ENCODE measurements at places on chromosomes 6 and 20.

GRCh38 chr6:33877982-33878535 lies 74.3 kb upstream of the MLN start:
- no peak for DNase-seq

- no peak for DNase-seq
Measured at GRCh38 chr6:132804251-132804650, 5.8 kb upstream of the SLC18B1 start.

DNA sequence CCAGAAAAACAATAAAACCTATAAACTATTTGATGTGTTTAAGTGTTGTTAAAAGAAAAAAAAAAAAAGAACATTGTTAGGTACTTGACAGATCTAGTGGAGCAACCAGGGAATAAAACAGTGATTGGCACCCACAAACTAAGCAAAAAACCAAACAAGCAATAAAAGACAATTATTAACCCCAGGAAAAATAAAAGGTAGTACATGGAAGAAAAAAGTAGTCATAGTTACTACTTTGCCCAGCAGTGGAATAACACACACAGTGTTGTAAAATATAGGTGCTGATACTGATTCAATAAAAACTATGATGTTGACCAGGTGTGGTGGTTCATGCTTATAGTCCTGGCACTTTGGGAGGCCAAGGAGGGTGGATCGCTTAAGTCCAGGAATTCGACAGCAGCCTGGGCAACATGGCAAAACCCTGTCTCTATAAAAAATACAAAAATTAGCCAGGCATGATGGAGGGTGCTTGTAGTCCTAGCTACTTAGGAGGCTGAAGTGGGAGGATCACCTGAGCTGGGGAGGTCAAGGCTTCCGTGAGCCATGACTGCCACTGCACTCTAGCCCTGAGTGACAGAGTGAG lies 43.9 kb downstream of the PIGU start:
- DNase-seq, result no peak

GRCh38 chr6:148747471-148748165 lies 788 bp downstream of the UST start:
- no peak for DNase-seq

DNA sequence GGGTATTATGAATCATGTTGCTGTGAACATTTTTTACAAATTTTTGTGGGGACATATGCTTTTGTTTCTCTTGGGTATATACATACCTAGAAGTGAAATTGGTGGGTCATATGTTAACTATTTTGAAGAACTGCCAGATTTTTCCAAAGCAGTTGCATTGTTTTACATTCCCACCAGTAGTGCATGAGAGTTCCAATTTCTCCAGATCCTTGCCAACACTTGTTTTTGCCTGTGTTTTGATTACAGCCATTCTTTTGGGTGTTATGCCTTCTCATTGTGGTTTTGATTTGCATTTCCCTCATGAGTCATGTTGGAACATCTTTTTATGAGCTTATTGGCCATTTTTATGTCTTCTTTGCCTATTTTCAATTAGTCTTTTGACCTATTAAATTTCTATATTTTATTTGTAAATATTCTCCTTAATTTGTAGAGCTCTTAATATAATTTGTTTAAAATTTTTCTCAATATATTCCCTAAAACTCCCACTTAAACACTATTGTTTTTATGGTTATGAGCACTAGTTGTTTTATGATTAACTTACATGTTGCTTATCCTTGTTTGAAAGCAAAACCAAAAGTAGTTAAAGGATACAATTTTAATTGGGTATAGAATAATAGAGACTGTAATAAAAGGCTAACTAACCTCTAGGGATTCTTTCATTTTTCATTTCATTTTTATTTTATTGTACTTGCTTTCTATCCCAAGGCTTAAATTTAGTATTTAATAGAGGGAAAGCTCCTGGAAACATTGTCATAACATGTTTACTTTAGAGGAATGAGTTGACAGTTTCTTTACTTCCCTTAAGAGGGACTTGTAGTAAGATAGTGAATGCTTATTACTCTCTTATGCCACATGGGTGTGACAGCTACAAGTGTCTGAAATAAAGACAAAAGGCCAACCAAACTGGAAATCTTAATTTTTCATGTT lies 5.5 kb downstream of the UBR2 start:
- DNase-seq, result no peak

DNA sequence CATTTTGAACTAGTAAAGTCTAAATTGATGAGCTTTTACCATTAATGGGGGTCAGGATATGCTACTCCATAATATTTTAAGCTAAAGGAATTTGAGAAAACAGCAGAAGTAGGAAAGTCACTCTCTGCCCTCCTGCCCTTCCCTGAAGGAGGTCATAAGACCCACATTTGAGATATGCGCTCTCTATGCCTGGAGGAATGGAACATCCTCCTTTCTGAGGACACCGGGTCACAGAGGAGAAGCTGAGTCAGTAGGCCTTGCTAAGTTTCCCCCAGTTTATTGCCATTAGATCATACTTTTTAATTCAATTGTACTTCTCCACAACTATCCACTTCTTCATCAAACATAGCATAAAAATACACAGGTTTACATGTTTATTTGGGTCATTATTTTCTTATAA lies 40.3 kb downstream of the AKAP7 start:
- DNase-seq, result no peak

- DNase-seq, result no peak
Measured at GRCh38 chr6:33424855-33425667, 5.2 kb downstream of the SYNGAP1 start.

DNA sequence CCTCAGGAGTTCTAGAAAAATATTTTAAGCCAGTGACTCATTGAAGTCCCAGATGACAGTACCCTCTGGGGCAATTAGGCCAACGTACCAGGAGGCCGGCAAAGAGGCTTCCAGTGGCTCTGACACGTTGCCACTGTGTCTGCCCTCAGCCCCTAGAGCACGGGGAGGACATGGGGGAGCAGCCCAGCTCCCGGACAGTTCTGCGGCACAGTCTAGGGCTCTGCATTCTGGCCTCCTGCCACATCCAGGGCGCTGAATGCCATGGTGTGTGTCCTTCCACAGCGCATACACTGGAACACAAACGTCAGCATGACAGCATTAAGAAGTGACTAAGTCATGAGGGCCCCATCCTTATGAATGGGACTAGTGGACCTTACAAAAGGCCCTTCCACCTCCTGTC lies 156.2 kb downstream of the RNASET2 start:
- no peak for DNase-seq

GRCh38 chr6:46645265-46645664 lies 7.4 kb downstream of the CYP39A1 start:
- DNase-seq, result no peak

DNA sequence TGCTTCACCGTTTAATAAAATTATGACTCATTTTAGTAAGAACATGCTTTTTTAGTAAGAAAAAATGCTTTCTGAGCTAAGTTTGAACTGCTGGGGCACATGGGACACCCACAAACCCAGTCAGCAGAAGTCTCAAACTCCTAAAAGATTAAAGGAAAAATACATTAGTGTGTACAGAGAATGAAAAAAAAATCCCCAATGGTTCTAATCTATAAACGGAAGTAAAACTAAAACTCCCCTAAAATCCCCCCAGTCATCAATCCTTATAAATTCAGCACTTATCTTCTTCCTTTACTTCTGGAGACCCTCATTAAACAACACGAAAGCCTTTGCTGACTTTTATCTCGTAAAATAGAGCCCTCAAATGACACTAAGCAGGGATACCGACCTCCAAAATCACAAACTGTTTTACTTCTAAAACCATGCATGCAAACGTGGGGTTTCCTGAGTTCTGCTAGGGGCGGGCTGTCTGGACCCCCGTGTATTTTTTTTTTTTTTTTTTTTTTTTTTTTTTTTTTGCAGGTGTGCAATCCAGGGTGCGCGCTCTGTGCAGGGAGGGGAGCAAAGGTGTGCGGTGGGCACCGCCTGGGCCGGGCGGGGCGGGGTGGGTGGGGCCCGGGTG lies 1.1 kb upstream of the MYB start:
- DNase-seq, result no peak

DNA sequence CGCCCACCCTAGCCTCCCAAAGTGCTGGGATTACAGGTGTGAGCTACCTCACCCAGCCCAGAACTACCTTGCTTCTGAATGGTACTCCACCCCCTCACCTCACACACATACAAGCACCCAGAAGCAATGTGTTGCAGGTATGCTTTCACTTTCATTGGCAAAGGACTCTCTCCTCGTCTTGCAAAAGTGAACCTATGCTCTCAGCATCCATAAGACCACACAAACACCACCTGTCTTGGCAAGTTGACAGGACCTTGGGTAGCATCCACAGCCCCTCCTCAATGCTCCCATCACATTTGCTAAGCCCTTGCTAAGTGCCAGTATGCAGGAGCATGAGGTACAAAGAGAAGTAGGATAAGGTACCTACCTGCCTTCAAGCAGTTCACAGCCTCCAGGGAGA lies 3.7 kb downstream of the KIF13A start:
- DNase-seq, result no peak

- DNase-seq, result no peak
Measured at GRCh38 chr6:72977114-72977513, 248.2 kb downstream of the KHDC1L start.

GRCh38 chr6:117389227-117390057 lies 36.3 kb downstream of the ROS1 start:
- DNase-seq, result no peak

- DNase-seq, result peak; percentile 3
Measured at GRCh38 chr20:63977739-63978276, 1.6 kb downstream of the SAMD10 start.

- DNase-seq, result no peak
Measured at GRCh38 chr20:30168800-30169138, 1088.7 kb upstream of the DEFB115 start.

DNA sequence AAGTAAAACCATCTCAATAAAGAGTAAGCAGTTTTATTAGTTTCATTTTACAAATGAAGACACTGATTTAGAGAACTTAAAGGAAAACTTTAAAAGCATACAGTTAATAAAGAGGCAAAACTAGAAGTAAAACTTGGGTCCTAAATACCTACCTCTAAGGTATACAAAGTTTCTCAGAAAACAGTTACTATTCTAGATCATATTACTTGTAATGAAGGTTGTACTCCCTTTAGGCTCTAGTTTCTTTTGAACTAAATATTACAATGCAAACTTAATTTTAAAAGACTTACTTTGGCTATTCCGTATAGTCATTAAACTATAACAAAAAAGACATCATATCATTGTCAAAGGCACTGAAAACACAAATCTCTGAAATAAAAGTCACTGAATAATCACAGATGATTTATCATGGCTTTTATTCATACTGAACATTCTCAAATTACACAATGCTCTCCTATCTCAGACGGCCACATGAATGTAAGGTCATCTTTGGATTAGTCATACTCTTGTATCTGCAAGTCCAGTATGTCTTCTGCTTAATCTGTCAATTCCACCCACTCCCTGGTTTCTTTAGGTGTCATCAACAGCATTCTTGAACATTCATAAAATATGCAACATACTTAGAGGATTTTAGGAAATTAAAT lies 361.6 kb upstream of the RUNX2 start:
- no peak for DNase-seq

DNA sequence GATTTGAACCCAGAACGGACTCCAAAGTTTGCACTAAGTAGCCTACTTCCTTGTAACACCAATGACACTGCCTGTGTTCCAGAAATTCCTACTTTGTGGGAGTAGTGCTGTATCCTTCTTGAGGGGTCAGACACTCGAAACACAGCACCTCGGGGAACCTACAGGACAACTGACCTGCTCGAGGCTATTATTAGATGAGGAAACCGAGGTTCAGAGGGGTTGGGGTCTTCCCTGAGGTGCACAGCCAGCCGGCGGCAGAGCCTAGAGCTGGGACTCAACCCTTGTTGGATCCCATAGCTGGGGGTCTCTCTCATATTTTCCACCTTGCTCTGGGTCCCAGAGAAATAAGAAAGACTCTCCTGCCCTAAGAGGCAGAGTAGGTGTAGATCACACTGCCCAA lies 89.8 kb upstream of the PTPN1 start:
- DNase-seq, result no peak
